ENCODE measurements at places on chromosomes 3 and 15. TPM values are rescaled to one million over a fixed set of nuclear protein-coding genes. Genes with fewer than 3 reads are reported as not detected.

RASL12 gene
- not detected for polyA plus RNA-seq

PP2D1 gene
- not detected for polyA plus RNA-seq

- H3K4me1 ChIP-seq: peaks cover 18% of the 10 kb centered on the region
- peak overlapping the region; percentile 49 for H3K27ac ChIP-seq
- DNase-seq: peak; percentile 76
- no peak overlapping the region for H3K4me3 ChIP-seq
- no peaks in the 10 kb centered on the region for H3K27me3 ChIP-seq
- H3K36me3 ChIP-seq: no peaks in the 10 kb centered on the region
Measured at GRCh38 chr3:12508291-12508700, 24.0 kb downstream of the TSEN2 start.

PTH1R gene
- not detected for polyA plus RNA-seq

DNA sequence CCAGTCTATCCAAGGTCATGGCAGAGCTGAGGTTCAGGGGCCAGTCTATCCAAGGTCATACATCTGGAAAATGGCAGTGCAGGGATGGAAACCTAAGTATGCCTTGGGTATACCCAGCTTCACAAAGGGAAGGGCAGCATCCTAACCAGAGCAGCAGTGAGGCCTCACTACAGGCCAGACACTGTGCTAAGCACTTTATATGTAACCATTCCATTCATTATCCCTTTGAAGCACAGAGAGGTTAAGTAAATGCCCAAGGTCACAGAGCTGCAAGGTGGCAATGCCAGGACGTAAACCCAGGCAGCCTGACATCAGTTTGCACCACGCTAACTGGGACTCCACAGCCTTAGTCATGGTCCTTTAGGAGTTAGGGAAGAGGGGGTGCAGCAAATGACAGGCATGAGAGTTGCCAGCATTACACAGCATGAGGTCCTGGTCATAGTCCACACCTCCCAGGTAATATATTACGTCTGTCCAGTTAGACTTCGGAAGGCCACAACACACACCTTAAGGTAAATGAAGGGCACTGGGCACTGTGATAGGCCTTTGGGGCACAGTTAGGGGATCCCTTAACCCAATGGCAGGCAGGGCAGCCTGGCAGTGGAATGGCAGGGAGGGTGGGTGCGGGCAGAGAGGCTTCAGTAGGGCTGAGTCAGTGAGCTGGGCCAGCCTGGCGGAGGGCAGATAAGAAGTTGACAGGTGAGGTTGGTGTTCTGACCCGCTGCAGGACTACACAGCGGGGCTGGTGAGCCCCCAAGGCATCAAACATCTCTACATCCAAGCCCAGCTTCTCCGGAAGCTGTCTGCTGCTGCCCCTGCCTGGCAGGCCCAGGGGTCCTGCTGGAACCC is 21.1 kb upstream of the CORO2B start:
- peaks cover 7% of the 10 kb centered on the region for H3K4me1 ChIP-seq
- no peaks in the 10 kb centered on the region for H3K36me3 ChIP-seq
- H3K27ac ChIP-seq: no peak overlapping the region

- no peak overlapping the region for H3K4me3 ChIP-seq
- H3K27me3 ChIP-seq: no peaks in the 10 kb centered on the region
- H3K36me3 ChIP-seq: no peaks in the 10 kb centered on the region
Measured at GRCh38 chr3:160393346-160394008, 5.5 kb downstream of the IFT80 start.

GRCh38 chr3:184030536-184030935 is 1.0 kb upstream of the HTR3D start:
- DNase-seq: no peak
- no peak overlapping the region for H3K27ac ChIP-seq
- H3K36me3 ChIP-seq: no peaks in the 10 kb centered on the region
- no peak overlapping the region for H3K4me3 ChIP-seq
- H3K27me3 ChIP-seq: peaks cover 12% of the 10 kb centered on the region
- no peaks in the 10 kb centered on the region for H3K4me1 ChIP-seq

DNA sequence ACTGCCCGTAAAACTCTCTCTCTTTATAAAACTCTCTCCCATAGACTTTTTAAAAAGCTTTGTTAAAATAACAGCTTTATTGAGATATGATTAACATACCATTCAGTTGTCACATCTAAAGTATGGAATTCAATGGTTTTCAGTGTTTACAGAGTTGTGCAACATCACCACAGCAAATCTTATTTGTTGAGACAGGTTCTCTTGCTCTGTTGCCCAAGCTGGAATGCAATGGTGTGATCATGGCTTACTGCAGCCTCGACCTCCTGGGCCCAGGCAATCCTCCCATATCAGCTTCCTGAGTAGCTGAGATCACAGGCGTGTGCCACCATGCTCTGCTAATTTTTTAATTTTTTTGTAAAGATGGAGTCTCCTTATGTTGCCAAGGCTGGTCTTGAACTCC is 35.9 kb upstream of the TRAK1 start:
- DNase-seq: no peak
- peaks cover 23% of the 10 kb centered on the region for H3K4me1 ChIP-seq
- no peak overlapping the region for H3K27ac ChIP-seq
- no peaks in the 10 kb centered on the region for H3K36me3 ChIP-seq
- H3K27me3 ChIP-seq: no peaks in the 10 kb centered on the region

OR5K2 gene
- polyA plus RNA-seq: not detected

AADACL2 gene
- polyA plus RNA-seq: not detected

DNA sequence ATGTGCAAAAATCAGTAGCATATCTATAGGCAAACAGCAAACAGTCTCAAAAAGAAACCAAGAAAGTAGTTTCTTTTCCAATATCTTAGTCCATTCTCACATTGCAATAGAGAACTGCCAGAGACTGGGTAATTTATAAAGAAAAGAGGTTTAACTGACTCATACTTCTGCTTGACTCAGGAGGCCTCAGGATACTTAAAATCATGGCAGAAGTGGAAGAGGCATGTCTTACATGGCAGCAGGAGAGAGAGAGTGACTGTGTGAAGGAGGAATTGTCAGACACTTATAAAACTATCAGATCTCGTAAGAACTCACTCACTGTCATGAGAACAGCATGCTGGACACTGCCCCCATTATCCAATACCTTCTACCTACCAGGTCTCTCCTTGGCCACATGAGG is 327.9 kb upstream of the EPHA3 start:
- H3K36me3 ChIP-seq: no peaks in the 10 kb centered on the region
- no peaks in the 10 kb centered on the region for H3K27me3 ChIP-seq
- no peak for DNase-seq

DNA sequence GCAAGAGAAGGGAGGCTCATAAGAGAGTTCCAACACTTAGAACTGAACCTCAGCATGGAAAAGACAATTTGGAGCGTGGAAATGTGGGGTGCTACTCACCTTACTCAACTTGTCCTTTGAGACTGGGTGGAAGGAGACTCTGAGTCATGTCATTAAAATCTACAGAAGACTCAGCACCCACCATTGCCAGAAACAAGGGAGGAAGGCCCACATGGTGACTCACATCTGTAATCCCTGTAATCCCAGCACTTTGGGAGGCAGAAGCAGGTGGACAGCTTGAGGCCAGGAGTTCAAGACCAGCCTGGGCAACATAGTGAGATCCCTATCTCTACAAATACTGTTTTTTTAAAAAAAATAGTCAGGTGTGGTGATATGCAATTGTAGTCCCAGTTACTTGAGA is 161.9 kb upstream of the UBE3A start:
- H3K36me3 ChIP-seq: no peaks in the 10 kb centered on the region
- no peak overlapping the region for H3K27ac ChIP-seq
- no peak overlapping the region for H3K4me3 ChIP-seq
- no peak for DNase-seq
- H3K27me3 ChIP-seq: no peaks in the 10 kb centered on the region

GRCh38 chr3:111307676-111308075 is 234.3 kb upstream of the CD96 start:
- H3K36me3 ChIP-seq: no peaks in the 10 kb centered on the region
- H3K4me1 ChIP-seq: no peaks in the 10 kb centered on the region
- no peak overlapping the region for H3K4me3 ChIP-seq
- H3K27me3 ChIP-seq: no peaks in the 10 kb centered on the region

IL17RC gene
- 18.7 TPM for polyA plus RNA-seq

NCKIPSD gene
- polyA plus RNA-seq: 26.2 TPM

GRCh38 chr3:118126751-118127150 is 907.9 kb downstream of the IGSF11 start:
- no peak overlapping the region for H3K27ac ChIP-seq
- no peak overlapping the region for H3K4me3 ChIP-seq
- no peaks in the 10 kb centered on the region for H3K4me1 ChIP-seq
- DNase-seq: no peak

P4HTM gene
- 37.9 TPM for polyA plus RNA-seq

DNA sequence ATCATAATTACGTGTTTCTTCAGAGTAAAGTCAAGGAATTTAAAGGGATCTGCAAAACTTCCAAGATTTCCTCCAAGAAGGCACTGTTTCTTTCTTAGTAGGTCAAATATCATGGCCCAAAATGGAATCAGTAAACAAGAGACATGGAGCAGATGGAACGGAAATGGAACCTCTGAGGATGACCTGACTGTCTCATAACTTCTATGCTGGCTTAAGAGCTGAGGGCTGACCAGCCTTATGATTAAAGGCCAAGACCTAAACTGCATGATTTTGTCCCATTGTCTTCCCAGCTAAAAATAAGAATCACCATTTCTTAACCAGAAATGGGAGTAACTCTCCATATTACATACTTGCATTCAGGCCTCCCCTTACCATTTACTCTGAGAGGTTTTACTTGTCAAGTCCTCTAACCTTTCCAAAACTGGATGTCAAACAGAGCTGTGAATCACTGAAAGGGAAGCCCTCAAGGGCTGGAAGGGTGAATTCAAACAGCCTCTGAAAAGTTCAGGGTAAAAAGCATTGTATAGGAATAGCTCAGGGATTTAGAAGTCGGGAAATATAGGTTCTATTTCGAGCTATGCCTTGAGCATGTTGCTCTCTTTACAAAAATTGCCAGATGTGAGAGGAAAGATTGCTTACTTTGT is 103.7 kb downstream of the MEIS2 start:
- no peak for DNase-seq
- H3K27me3 ChIP-seq: no peaks in the 10 kb centered on the region
- no peak overlapping the region for H3K27ac ChIP-seq
- H3K4me1 ChIP-seq: no peaks in the 10 kb centered on the region
- no peak overlapping the region for H3K4me3 ChIP-seq

- no peaks in the 10 kb centered on the region for H3K4me1 ChIP-seq
- no peaks in the 10 kb centered on the region for H3K36me3 ChIP-seq
- H3K4me3 ChIP-seq: no peak overlapping the region
- no peaks in the 10 kb centered on the region for H3K27me3 ChIP-seq
- peak; percentile 35 for DNase-seq
Measured at GRCh38 chr3:61181874-61182273, 69.4 kb downstream of the FHIT start.

GRCh38 chr3:100107221-100107814 is 7.0 kb downstream of the FILIP1L start:
- no peaks in the 10 kb centered on the region for H3K27me3 ChIP-seq
- no peak overlapping the region for H3K27ac ChIP-seq
- peaks cover 8% of the 10 kb centered on the region for H3K4me1 ChIP-seq
- H3K4me3 ChIP-seq: no peak overlapping the region

DNA sequence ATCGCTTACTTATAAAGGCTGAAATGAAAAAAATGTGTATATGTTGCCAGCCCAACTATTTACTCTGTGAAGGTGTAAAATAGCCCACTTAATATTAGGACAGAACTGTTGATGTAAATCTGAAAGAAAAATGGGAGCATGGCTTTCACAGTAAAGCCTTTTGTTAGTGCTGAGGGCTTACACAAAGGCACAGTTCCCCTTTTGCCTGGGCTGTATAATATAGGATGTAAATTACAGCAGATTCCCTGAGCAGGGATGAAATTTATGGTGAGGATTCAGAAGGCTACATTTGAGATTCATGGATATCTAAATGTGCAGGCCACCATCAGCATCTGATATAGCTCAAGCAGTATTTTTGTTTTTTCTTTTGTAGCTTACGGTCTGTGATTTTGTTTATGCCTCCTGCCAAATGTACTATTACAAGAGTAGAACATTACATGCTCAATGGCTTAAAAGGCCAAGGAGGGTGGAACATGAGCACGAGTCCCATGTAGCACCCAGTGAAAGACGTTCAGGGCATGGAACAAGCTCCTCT is 109.1 kb upstream of the ATP10A start:
- H3K4me1 ChIP-seq: no peaks in the 10 kb centered on the region
- no peaks in the 10 kb centered on the region for H3K36me3 ChIP-seq
- H3K4me3 ChIP-seq: no peak overlapping the region

WNT7A gene
- not detected for polyA plus RNA-seq

All from endothelial cell of umbilical vein (primary cell).